CD4-positive, alpha-beta T cell treated with Interleukin-17A for 4 hours (primary cell): ENCODE measurements at places on chromosomes 16 and 17.

- no peak for DNase-seq
Measured at GRCh38 chr17:77679589-77679988, 278.9 kb upstream of the TNRC6C start.

- DNase-seq: no peak
Measured at GRCh38 chr17:47990962-47991731, 20.2 kb downstream of the CDK5RAP3 start.

GRCh38 chr17:42441371-42442195, 17.1 kb upstream of the ATP6V0A1 start:
- no peak for DNase-seq

- peak; percentile 14 for DNase-seq
Measured at GRCh38 chr17:81239714-81240555, 817 bp downstream of the NDUFAF8 start.

DNA sequence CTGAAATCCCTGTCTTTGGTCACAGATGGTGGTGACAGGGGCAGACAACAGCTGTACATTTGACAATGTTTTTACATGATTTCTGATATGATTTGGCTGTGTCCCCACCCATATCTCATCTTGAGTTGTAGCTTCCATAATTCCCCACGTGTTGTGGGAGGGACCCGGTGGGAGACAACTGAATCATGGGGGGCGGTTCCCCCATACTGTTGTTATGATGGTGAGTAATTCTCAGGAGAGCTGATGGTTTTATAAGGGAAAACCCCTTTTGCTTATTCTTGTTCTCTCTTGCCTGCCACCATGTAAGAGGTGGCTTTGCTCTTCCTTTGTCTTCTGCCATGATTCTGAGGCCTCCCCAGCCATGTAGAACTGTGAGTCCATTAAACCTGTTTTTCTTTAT, 353.9 kb downstream of the CPPED1 start:
- no peak for DNase-seq

DNA sequence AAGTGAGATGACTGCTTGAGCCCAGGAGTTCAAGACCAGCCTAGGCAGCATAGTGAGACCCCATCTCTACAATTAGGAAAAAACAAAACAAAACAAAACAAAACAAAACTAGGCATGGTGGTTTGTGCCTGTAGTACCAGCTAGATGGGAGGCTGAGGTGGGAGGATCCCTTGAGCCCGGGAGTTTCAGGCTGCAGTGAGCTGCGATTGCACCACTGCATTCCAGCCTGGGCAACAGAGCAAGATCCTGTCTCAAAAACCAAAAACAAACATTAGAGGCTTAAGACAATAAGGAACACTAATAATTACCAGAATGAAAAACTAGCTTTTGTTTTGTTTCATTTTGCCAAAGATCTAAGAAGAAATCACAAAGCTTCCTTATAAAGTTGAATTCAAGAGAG, 69.2 kb downstream of the GPRC5B start:
- DNase-seq: no peak

- no peak for DNase-seq
Measured at GRCh38 chr17:49341356-49341755, 20.7 kb downstream of the ZNF652 start.

GRCh38 chr17:66964930-66965800, 658 bp downstream of the CACNG4 start:
- DNase-seq: peak; percentile 10

- DNase-seq: no peak
Measured at GRCh38 chr16:53042235-53042701, 10.4 kb downstream of the CHD9NB start.

GRCh38 chr16:15682105-15682570, 32.1 kb downstream of the NDE1 start:
- peak; percentile 47 for DNase-seq

DNA sequence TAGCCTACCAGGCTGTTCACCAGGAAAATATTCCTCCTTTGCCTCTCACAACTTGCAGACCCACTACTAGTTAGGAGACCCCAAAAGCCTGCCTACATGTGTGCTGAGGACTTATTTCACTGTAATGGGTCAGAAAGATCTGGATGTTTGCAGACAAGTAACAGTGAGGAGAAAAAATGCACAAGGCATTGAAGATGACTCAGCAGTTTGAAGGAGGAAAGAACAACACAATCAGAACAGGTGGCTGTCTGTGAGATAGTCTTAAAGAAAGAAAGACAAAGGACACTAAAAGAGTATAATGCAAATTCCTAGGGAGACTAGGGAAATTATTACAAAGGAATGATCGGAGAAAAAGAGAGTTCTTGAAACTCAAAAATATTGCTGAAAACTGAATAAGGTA, 69.0 kb downstream of the ANKFN1 start:
- DNase-seq: no peak

DNA sequence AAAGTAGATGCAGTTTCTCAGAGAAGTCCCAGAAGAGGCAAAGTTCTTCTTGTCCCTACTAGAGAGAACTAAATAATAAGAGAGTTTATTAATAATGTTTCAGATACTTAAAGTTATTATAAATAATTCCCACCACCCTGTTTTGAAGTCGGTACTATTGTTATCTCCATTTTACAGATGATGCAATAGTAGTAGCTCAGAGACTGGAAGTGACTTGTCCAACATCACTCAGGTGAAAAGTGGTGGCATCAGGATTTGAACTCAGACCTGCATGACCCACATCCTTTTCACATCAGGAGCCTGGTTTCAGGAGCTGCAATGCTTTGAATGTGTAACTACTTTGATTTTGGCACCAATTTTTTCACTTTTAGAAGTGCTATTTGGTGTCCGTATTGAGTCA, 52.7 kb downstream of the GPR139 start:
- no peak for DNase-seq

GRCh38 chr16:25009822-25010221, 5.3 kb downstream of the ARHGAP17 start:
- DNase-seq: no peak

DNA sequence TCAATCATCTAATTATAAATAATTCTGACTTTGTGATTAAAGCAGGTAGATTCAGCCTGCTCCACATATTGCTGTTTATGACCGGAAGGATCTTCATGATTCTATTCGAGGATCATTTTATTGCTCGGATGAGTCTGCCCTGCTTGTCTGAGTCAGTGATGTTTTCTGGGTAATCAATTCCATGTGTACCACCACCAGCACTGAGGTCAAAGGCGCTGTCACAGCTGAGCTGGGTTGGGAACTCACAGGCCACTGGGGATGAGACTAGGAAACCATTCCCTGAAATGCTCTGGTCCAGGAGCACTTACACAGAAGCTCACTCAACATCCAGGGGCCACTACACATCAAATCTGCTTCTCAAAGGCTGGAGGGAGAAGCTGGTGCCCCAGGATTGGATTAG, 30.4 kb upstream of the ERN1 start:
- no peak for DNase-seq

GRCh38 chr16:46830902-46831647, at the start of gene C16orf87:
TSS of gene C16orf87 (minus strand) at chr16:46831180. CDS start at chr16:46831149, 31 bp downstream.
- peak; percentile 94 for DNase-seq

- no peak for DNase-seq
Measured at GRCh38 chr16:86027373-86028126, 128.6 kb downstream of the IRF8 start.

GRCh38 chr17:81342269-81343070, 47.4 kb upstream of the SLC38A10 start:
- no peak for DNase-seq

DNA sequence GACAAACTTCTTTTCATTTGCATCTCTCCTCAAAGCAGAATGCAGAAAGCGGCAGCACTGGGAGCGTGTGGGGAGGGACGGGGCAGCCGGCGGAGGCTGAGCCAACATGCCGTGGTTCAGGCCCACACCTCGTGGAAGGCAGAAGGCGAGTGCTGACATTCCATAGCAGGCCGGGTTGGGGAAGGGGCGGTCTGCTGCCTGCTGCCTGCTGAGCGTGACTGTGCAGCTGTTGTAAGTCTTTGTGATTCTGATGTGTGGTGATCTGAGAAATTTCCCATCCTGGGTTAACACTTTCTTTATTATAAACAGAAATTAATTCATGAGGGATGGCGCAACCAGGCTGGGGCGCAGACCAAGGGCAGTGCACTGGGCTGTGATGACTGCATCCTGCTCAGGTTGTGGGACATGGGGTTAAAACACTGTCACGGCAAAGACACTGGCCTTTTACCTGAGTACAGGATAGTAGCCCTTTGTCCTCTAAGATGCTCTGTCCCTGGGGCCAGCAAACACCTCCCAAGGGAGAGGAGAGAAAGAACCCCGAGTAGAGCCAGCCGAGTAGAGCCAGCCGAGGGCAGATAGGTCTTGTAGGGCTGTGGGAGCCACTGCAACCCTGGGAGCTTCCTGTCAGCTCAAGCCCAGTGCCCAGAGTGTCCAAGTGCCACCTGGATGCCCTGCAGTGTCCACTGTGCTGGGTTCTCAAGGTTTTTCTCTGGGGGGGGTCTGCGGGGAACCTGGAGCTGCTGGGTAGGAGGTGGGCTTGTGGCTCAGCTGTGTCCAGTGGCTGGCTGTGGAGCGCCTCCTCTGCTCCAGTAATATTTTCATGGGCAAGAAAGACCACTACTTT, 8.8 kb upstream of the DNASE1 start:
- DNase-seq: no peak

- DNase-seq: peak; percentile 43
Measured at GRCh38 chr16:4200000-4200780, 41.7 kb downstream of the SRL start.

GRCh38 chr16:66491716-66492064, 58.2 kb downstream of the TK2 start:
- DNase-seq: no peak

DNA sequence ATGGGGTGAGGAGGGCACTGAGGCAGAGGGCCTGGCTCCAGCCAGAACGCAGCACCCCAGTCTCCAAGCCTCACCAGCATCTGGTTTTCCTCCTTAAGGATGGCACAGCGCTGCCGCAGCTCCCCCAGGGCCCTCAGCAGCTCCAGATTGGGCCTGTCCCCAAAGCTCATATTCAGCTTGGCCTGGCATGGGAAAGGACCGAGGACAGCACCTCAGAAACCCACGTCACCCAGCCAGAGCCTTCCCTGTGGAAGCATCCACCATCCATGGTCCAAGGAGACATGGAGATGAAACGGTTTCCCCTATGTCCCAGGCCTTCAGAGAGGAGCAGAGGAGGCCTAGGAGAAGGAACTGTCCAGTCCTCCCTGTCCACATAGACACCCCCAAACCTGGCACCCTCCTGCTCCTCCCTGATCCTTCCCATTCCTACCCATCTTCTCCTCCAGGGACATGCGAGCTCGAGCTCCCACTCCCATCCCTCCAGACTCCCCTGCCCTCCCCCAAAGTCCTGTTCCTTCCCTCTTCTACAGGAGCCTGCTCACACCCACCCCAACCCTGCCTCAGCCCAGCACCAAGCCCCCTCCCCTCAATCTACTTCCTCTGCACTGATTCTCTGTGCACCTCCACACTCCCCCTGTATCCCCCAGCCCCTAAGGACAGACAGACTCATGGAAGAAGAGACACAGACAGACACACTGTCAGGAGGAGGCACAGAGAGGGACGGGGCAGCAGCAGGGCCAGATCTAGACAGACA, 1.8 kb downstream of the TSPOAP1 start:
- no peak for DNase-seq

DNA sequence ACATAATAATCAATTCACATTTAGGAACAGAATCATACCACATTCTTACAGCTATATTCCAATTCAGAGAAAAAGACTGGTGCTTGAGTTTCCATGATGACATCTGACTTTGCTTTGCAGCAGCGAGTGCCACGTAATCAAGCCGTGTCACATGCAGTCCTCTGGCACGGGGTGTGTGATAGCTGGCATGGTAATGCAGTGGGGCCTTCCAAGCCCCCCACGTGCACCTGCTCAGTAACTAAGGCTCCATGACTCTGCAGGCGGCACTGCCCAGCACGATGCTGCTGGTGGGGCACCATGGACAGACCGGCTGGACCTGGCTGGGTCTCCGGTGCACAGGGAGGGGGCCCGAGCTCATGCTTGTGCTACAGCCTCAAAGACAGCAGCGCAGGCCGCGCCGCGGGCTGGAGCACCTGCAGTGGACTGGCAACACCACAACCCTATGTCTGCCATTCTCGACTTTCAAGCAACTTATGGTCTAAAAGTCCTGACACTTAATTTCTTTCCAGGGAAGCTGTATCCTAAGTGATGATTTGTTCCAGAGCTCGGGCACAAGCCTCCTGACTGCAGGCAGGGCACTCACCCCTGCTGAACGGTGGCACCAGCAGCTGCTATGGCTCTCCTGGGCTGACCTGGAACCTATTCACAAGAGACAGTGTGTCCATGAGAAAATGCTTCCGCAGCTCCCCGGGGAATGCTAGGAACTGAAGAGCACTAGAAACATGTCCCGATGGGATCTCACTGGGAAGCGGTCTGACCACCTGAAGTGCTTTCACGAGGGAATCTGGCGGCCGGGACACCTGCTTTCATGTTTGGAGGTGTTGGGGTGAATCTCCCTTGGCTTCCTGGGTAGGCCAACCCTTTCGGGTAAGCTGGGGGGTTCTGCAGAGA, 99.5 kb upstream of the DNAH17 start:
- DNase-seq: no peak

DNA sequence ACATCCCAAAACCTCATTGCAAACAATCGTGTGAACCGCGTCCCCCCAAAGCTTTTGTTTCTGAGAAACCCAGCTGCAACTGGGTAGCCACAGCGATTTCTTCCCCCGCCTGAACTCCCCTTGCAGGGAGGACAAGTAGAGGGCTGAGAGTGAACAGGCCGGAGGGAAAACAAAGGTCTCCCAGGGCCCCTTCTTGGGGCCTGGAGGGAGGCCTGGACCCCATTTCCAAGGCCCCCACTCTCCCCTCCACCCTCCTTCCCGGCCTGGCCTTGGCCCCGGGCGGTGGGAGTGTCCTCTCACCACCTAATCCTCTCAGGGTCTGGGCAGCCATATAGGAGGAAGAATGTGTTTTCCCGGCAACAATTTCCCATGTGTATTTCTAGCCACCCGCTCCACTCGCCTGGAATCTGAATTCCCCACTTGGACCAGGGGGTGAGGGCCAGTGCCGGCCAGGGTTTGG, 2.6 kb downstream of the GLIS2 start:
- DNase-seq: no peak

DNA sequence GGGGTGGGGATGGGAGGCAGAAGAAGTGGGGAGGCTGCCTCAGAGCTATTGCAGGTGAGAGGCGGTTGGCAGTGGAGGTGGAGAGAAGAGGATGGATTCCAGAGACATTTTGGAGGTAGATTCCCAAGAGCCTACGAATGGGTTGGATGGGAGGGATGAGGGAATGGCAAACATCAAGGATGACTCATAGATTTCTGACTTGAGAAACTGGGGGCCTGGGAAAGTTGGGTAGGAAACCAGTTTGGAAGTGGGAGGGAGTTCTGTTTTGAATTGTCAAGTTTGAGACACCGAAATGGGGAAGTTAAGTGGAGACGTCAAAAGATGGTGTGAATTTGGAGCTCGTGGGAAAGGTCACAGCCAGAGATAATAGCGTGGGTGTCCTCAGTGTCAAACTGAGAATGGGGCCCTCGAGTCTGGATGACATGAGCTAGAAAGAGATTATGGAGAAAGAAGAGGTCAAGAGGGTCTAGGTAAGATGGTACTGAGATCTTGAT, 6.2 kb upstream of the CYLD start:
- no peak for DNase-seq

- no peak for DNase-seq
Measured at GRCh38 chr16:56470232-56470631, 18.9 kb downstream of the OGFOD1 start.

GRCh38 chr16:56206951-56207350, 15.7 kb downstream of the GNAO1 start:
- no peak for DNase-seq

- no peak for DNase-seq
Measured at GRCh38 chr17:46000757-46001156, 1.7 kb downstream of the STH start.
